ENCODE measurements at places on chromosomes 6 and 20.

GRCh38 chr20:14355791-14356190 lies 18.4 kb upstream of the FLRT3 start:
- no peak for DNase-seq

DNA sequence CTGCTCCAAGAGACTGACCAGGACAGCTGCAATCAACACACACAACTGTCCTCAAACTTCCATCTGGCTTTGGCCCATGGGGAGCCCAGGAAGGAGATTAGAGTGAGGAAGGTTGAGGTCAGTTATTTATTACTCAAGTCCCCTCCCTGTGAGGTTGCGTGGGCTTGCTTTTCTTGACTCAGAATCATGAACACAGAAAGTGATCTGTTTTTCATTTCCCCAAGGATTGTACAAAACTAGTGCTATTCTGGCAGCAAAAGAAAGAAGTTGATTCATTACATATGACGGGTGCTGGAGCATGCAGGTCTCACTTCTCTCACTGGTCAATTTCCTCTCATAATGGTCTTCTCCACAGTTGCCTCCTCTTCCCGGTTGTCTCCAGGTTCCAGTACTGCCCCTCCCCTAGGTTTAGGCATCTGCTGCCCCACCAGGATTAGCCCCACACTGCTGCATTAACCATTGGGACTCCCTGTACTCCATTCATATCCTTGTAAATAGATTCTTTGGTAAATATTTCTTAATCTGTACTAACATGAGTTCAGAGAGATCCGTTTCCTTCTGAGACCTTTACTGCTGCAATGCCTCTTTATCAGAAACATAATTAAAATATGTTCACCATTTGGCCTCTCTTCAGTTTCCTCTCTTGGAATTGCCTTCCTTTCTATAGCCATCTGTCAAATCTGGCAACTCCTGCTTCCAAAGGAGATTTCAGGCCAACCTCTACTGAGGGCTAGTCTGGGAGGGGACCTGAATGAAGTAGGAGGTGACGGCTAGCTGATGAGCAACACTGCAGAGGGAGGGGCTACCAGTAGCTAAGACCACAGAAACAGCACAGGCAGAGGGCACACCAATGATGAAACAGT lies 888.8 kb downstream of the QKI start:
- no peak for DNase-seq

DNA sequence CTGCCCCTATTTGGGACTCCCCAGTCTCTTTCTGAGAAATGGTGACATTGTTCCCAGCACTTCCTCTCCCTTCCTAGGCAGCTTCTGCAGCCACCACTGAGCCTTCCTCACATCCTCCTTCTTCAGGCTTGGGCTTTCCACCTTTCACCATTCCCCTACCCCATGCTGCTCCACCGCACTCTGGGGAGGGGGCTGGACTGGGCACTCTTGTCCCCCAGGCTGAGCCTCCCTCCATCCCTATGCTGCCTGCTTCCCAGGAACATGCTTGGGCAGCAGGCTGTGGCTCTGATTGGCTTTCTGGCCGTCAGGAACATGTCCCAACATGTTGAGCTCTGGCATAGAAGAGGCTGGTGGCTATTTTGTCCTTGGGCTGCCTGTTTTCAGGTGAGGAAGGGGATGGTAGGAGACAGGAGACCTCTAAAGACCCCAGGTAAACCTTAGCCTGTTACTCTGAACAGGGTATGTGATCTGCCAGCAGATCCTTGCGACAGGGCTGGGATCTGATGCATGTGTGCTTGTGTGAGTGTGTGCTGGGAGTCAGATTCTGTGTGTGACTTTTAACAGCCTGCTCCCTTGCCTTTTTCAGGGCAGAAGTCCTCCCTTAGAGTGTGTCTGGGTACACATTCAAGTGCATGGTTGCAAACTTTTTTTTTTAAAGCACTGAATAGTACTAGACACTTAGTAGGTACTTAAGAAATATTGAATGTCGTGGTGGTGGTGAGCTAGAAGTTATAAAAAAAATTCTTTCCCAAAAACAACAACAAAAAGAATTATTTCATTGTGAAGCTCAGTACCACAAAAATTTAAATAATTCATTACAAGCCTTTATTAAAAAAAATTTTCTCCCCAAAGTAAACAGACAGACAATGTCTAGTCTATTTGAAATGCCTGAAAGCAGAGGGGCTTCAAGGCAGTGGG lies 2.1 kb upstream of the CDKN1A start:
- peak; percentile 60 for DNase-seq

DNA sequence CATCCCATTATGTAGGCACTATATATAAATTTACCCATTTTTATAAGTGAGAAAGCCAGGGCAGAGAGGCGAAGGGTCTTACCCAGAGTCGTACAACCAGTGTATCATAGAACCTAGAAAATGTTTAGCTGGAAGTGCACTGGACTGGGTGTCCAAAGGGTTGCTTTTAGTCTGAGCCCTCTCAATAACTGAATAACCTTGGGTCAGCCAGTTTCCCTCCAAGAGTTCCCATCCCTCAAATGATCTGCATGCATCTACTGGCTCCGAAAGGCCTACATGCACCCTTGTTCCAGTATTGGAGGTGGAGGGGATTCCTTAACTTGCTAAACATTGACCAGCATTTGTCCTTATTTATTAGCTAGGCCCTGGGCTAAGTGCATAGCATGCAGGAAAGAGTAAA lies 3.8 kb downstream of the SNPH start:
- no peak for DNase-seq

DNA sequence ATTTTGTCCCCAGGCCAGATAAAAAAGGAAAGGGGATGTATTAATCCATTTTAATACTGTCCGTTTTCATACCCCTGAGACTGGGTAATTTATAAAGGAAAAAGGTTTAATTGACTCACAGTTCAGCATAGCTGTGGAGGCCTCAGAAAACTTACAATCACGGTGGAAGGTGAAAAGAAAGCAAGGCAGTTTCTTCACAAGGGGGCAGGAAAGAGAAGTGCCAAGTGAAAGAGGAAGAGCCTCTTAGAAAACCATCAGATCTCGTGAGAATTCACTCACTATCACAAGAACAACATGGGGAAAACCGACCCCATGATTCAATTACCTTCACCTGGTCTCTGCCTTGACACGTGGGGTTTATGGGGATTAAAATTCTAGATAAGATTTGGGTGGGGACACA lies 152.5 kb downstream of the IBTK start:
- no peak for DNase-seq

DNA sequence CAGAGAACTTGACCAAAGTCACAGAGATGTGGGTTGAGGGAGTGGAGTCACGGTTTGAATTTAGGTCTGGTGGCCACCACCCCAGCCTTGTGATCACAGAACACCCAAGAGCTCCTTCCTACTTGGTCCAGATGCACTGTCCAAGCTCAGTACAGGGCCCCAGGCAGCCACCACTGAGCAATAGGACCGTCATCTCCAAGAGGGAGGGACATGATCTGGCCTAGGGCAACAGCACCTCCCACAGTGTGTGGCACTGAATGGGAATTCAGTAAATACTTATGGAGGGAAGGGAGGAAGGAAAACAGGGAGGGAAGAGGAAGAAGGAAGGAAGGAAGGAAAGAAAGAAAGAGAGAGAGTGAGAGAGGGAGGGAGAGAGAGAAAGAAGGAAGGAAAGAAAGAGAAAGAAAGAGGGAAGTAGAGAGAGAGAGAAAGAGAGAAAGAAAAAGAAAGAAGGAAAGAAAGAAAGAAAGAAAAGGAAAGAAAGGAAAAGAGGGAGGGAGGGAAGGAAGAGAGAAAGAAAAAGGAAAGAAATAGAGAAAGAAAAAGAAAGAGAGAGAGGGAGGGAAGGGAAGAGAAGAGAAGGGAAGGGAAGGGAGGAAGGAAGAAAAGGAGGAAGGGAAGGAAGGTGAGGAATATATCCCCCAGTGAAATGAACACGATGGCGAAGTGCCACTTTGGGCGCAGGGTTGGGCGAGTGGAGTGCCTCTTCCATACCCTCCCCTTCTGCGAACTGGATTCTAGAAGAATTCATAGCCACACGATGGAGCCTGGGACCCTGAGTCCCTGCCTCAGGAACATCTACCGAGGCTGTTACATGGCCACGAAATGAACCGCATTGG lies 243.7 kb downstream of the TFAP2C start:
- DNase-seq = no peak

GRCh38 chr6:45892196-45892595 lies 123.5 kb downstream of the CLIC5 start:
- DNase-seq = no peak

- no peak for DNase-seq
These were observed 7.3 kb downstream of the ZBP1 start for GRCh38 chr20:57612916-57613315.

- no peak for DNase-seq
These were observed 124.7 kb downstream of the PREX1 start for GRCh38 chr20:48703107-48703506.

DNA sequence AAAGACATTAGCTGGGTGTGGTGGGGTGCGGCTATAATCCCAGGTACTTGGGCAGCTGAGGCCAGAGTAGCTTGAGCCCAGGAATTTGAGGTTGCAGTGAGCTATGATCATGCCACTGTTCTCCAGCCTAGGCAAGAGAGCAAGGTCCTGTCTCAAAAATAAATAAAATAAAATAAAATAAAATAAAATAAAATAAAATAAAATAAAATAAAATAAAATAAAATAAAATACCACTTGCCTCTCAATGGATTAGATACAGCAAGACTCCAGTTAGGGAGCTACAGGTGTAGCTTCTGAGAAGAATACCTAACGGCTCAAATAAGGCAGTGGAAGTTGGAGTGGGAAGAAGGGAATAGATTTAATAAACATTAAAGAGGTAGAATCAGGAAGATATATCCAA lies 13.7 kb upstream of the PAK5 start:
- no peak for DNase-seq

DNA sequence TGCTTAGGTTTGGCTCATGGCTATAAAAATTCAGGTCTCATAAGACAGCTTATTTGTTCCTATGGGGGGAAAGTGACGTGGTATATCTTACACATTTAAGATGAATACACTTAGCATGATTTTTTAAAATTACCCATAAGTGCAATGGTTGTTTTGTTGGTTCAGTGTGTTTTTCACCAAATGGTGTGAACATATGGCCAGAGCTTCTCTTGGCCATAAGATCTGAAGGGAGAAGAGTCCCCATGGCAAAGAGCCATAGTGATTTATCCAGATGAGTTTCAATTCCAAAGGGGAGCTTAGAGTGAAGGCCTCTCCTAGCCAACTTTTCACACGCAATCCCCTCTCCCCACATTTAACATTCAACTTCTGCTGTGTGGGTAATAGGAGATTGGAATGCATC lies 107.6 kb downstream of the TMEM242 start:
- DNase-seq = no peak

- no peak for DNase-seq
These were observed 5.3 kb downstream of the APMAP start for GRCh38 chr20:24987244-24987643.

DNA sequence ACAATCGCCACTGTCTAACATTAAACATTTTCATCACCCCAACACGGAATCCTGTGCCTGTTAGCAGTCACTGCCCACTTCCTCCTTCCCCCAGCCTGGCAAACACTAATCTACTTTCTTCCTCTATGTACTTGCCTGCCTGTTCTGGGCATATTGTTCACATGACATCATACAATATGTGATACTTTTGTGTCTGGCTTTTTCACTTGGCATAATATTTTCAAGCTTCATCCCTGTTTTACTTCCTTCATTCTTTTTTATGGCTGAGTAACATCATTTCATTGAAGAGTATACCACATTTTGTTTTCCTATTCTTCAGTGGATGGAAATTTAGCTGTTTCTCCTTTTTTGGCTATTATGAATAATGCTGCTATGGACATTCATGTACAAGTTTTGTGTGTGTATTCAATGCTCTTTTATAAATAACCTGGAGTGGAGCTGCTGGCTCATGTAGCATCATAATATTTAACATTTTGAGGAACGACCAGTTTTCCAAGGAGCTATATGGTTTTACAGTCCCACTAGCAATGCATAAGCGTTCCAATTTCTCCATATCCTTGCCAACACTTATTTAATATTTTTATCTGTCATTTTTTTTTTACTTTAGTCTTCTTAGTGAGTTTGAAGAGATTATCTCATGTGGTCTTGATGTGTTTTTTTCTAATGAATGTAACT lies 360.1 kb downstream of the HDGFL1 start:
- DNase-seq = no peak

DNA sequence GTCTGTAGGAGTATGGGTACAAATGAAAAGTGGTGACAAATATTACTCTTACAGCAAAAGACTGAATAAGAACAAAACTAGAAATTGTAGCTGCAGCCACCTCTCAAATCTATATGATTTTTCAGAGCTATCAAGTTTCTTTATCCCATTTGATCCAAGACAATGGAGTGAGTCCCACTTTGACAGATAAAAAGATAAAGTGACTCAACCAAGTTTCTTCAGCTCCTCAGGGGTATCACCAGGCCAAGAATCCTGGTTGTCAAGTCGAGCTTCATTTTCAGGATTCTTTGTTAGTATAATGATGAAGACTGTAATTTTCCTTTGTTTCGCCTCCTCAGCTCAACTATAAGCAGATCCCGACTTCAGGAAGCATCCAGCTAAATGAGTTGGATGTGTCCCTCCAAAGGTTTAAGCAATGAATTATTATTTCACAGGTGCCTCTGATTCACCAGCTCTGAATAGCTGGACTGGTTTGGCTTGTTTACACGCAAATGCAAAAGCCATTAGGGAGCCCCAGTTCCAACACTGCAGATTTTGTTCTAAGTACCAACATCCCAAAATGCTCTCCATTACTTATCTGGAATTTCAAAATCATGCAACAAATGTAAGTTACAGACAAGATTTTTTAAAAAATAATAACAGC lies 238.9 kb downstream of the MAFB start:
- DNase-seq = no peak

DNA sequence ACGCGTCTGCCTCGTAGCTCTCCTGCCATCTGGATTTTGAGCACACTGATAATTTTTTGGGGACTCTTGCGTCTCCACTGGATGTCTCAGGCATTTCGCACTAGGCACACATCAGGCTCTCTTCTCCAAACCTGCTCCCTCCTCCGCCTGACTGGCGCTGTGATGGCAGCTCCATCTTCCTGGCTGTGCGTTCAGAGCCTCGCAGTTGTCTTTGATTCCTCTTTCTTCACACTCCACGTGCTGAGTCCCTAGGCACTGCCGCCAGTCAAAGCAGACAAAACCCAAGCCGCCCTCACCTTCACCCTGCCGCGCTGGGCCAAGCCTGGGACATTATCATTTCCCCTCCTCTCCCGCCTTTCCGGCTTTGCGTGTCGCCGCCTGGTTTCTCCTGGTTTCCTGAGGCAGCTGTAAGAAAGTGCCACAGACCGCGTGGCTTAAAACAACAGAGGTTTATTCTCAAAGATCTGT lies 778 bp downstream of the PSMG4 start:
- DNase-seq = peak; percentile 41

Data from Caki2 (cell line).